ENCODE measurements at places on chromosomes 5 and 9.

DNA sequence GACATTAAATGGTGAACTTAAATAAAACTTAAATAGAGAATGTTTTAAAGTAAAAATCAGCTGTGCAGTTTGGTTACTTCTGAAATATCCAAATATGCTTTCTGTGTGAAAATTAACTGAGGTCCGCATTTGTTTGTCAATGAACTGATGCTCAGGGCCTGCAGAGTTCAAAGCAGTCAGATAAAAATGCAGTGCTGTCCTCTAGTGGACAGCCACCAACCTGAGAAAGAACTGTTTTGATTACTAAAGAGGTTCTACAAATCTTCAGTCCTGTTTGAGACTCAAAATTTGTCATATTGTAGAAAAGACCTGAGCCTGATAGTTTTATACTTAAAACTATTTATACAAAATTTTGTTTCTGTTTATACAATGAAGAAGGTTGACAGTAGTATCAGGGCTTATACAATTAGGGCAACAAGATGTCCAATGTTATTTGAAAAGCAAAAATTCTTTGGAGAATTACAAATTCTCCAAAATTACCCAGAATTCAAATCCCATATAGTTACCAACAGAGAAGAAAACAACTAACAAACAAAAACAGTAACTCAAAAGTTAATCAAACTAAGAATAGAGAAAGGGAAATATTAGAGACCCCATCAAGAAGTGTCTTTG lies 232.3 kb upstream of the TBCA start:
- DNase-seq = peak; percentile 83

GRCh38 chr5:41256400-41256799 lies 43.1 kb upstream of the C6 start:
- no peak for DNase-seq

DNA sequence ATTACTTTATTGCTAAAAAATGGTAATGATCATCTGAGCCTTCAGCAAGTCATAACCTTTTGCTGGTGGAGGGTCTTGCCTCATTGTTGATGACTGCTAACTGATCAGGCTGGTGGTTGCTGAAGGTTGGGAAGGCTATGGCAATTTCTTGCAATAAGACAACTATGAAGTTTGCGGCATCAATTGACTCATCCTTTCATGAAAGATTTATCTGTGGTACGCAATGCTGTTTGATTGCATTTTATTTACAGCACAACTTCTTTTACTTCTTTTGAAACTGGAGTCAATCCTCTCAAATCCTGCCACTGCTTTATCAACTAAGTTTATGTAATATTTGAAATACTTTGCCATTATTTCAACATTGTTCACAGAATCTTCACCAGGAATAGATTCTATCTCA lies 58.3 kb upstream of the ACO1 start:
- DNase-seq = no peak

DNA sequence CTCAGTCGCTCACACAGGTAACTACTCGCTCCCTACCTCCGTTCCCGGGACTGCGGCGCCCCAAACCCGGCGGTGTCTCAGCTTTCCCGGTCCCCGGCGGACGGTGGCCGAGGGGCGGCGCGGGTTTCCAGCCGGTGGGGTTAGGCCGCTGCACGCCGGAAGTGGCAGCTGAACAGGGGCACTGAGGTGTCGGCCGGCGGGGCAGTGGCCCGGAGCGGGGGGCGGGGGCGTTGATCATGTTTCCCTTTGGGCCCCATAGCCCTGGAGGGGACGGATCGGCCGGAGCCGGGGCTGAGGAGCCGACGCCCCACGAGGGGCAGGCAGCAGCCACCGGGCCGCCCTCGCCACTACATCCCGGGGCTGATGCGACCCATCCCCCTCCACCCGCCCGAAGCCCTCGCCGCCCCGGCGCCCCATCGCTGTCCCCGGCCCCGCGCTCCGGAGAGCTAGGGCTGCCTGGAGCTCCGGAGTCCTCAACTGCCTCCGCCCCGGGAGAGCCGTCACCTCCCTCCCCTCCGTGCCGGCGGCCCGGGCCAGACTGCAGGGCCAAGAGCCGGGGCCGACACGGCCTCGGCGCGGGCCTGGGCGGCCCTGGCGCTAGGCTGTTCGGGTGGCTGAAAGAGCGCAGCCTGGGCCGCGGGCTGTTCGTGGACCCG lies at the start of gene DCAF10:
TSS of gene DCAF10 (plus strand) at position 167 of the 656 bp plus-strand sequence. CDS start at position 237, 70 bp downstream.
- peak; percentile 73 for DNase-seq

DNA sequence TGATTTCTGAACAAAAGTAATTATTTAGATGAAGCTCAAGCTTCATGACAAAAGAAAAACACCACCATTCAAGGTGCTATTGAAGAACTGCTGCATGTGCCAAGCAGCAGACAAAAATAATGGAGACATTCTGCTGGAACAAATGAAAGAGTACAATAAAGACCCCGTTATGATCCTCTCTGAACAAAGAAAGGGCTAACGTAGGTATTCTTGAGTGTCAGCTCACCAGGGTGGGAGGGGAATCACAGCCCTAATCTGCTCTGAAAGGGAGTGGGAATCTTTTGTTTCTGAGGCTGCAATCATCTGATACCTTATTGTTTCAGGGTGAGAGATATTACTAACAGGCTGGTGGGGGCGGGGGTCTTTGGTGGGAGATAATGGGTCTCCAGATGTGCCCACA lies 15.4 kb downstream of the CEMIP2 start:
- no peak for DNase-seq

- no peak for DNase-seq
Measured at GRCh38 chr5:142748568-142749249, 21.5 kb upstream of the ARHGAP26 start.

- DNase-seq = no peak
Measured at GRCh38 chr5:110790673-110791072, 51.9 kb downstream of the SLC25A46 start.

GRCh38 chr5:76495870-76496269 lies 92.8 kb downstream of the IQGAP2 start:
- DNase-seq = no peak

DNA sequence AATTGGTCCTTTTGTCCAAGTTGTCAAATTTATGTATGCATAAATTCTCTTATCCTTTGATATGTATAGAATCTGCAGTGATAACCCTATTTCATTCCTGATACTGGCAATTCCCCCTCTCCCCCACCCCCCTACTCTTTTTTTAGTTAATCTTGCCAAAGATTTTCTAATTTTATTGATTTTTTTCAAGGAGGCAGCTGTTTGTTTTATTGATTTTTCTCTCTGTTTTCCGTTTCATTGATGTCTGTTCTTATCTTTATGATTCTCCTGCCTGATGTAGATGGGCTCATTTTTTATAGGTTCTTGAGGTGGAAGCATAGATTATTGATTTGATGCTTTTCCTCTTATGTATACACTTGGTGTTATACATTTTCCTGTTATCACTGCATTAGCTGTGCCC lies 34.4 kb downstream of the SMC5 start:
- DNase-seq = no peak

- DNase-seq = no peak
Measured at GRCh38 chr5:150022681-150023080, 22.1 kb downstream of the HMGXB3 start.

GRCh38 chr9:130943221-130943620 lies 4.2 kb upstream of the FIBCD1 start:
- DNase-seq = no peak

DNA sequence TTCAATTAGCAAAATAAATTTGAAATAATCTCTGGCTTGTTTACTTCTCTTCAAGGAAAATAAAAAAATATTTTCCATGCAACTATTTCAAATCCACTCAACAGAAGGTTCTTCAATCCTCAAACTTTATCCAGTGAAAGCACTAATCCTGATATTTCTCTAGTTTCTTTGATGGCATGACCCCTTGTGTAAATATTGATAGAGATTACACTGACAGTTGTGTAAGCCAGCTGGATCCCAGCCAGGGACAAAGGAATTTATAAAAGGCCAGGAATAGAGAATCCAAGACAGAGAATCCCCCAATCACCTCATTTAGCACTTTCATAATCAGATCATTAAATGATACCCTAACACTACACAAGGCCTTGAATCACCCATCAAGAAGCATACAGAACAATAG lies 135.2 kb downstream of the GNA14 start:
- no peak for DNase-seq

DNA sequence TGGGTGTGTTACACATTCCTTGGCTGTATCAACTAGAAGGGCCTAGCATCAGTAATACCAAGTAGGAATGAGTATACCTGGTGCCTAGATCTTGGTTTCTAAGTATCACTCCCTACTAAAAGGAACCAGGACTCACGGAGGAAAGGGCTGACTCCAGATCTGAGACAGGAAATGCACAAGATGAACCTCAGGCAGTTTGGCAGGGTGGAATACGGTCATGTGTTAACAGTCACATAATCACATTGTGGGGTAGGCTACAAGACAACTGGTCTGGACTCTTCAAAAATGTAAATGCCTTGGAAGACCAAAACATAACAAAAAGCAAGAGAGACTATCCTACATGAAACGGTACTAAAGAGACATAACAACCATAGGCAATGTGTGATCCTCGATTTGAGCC lies 158.8 kb downstream of the CRB2 start:
- DNase-seq = no peak

GRCh38 chr5:120152472-120152871 lies 311.6 kb upstream of the PRR16 start:
- no peak for DNase-seq

DNA sequence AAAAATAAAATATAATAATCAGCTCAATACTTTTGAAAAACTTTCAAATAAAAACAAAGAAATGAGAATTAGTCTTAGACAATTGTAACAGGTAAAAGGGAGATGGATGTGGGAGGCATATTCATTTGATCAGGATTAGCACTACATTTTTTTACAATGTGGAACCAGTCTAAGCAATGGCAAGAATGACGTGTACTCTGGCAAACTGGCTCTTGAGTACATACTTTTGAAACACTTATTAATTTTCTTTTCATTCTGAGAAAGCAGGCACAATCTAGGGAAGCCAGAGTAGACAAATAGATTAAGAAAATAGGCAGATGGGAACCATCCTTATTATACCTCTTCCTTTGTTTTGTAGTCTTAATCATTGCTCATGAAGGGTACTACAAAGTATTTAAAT lies 79.7 kb downstream of the MEF2C start:
- DNase-seq = no peak

GRCh38 chr5:54254482-54255198 lies 55.7 kb downstream of the ARL15 start:
- no peak for DNase-seq

GRCh38 chr5:126443374-126443851 lies 20.2 kb downstream of the GRAMD2B start:
- peak; percentile 82 for DNase-seq

DNA sequence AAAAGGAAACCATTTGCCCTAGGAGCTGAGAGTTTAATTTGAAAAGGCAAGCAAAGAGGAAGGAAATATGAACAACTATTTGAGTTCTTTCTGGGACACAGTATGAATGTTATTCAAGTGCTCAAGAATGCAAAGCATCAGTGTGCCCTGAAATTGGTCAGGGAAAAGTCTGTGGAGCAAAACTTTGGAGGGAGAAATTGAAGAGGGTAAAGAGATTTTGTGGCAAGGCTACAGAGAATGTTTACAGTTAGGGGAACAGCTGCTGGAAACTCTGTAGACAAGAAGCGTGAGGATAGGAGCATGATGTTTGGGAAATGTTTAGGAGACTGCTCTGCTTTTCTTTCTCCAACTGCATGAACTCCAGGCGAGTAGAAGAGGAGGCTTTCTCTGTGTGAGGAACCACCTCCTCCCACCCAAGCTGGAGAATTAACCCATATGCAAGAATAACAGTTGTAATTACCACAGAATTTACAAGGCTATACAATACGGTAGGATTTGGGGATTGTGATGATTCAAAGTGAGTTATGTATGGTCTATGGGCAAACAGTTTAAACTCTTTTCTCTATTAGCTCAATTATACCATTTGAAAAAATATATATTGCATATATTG lies 75.4 kb upstream of the IL7R start:
- no peak for DNase-seq

- no peak for DNase-seq
Measured at GRCh38 chr9:37290940-37291485, 131.5 kb upstream of the GRHPR start.

- DNase-seq = no peak
Measured at GRCh38 chr5:4542145-4542778, 597.9 kb upstream of the ADAMTS16 start.

GRCh38 chr9:33686942-33687341 lies 108.4 kb upstream of the PRSS3 start:
- no peak for DNase-seq

- DNase-seq = no peak
Measured at GRCh38 chr5:30764704-30765103, 428.8 kb upstream of the CDH6 start.

GRCh38 chr9:9142001-9142400 lies 1342.4 kb upstream of the DMAC1 start:
- no peak for DNase-seq

DNA sequence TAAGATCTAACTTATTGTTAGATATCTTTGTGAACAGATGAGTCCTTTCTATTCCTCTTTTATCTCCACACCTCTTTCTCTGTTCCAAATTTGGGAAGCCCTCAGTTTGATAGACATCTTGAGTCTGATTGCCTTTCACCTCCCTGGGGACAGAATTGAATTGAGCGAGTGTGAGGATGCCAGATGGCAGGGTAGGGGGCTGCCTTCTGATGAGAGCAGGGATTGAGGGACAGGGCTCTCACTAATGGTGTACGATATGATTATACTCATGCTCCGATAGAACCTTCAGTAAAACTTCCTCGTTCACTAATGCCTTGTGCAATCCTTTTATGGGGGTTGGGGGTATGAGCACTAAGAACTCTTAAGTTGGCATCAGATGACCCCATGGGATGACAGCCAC lies 172.1 kb upstream of the DAP start:
- DNase-seq = no peak

DNA sequence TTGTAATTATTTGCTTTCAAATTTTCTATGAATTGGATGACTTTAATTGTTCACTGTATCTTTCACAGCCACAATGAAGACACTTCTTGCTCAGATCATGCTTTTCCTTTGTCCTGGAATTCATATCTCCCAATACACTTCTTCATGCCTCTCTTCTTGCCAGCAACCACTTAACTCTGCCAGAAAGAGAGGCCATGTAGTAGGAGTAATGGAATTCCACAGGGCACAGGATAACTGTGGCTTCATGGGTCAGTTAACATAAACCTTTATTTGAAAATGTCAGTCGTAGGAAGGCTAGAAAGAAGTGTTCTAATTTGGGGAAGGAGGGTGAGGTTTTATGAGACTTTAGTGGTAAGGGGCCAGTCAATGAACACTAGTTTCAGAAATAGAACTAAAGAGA lies 190.3 kb downstream of the TMEM167A start:
- DNase-seq = no peak

DNA sequence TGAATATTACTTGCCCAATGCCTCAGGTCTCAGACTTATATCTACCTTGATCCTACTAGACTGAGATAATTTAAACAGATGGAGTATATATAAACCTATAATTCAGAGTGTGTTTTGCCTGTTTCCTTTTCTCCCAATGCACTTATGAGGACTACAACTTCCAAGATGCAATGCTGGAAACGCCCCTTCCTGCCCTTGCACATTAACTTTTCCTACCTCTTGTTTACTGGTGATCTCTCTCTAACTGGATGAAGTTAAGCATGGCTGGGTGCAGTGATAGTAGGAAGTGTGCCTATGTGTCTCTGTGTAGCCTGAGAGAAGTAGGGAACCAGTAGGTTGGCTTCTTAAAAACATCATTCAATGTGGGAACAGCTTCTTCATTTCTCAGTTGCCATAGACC lies 115.2 kb downstream of the SVEP1 start:
- no peak for DNase-seq

- DNase-seq = no peak
Measured at GRCh38 chr9:127753622-127754021, 18.5 kb upstream of the TOR2A start.

- no peak for DNase-seq
Measured at GRCh38 chr5:60578315-60578714, 121.7 kb downstream of the DEPDC1B start.

Measured in putamen (tissue), 1 donor.